Activated naive CD4-positive, alpha-beta T cell (primary cell): ENCODE measurements at places on chromosomes 4 and X.

GRCh38 chr4:59200992-59201391, 1999.1 kb upstream of the ADGRL3 start:
- DNase-seq = no peak

DNA sequence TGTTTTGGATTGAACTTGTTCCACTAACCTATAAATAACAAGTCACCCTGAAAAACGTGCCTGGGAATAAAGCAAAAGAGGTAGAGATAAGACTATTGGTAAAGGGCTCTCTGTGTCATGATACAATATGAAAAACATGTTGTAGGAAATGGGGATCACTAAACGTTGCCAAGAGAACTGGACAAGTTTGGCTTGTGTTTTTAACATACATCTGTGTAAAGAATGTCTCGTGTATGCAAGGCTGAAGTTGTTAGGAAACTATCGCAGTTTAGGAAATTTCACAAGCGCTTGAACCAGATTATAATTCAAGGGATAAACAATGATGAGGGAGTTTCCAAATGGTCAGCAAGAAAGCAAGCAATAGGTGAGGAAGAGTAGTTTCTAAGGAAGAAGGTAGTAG, 655.8 kb downstream of the PCDH7 start:
- DNase-seq = no peak

GRCh38 chr4:1041147-1041935, 29.9 kb downstream of the FGFRL1 start:
- no peak for DNase-seq

DNA sequence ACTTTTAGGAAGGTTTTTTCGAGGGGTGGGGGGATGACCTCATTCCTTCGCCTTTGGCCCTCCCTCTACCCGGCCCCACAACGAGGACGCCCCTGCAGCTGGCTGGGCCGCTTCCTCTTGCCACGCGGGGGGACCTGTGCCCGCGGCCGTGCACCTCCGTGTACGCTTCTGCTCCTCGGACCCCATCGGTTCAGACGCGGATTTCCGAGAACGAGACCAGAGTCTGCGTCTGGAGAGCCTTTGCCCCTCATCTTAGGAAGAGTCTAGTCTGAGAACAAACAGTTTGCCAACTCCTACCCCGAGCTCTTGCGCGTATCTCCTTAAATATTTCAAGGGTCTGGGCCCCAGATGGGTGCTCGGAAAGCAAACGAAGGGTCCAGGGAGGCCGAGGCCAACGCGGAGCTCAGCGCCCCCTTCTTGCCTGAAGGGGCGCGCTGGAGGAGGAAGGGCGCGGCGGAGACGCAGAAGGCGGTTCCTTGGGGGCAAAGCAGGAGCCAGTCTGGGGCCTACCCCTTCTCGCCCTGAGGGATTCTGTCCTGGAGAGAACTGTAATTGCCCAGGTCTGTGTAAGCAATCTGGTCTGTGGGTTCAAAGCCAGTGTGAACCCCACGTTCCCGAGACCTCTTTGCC, 3.9 kb upstream of the SFRP2 start:
- no peak for DNase-seq

- no peak for DNase-seq
Observed at GRCh38 chrX:72121383-72121782, 10.3 kb downstream of the RTL5 start.
